ENCODE measurements at places on chromosomes 12 and 14.

DNA sequence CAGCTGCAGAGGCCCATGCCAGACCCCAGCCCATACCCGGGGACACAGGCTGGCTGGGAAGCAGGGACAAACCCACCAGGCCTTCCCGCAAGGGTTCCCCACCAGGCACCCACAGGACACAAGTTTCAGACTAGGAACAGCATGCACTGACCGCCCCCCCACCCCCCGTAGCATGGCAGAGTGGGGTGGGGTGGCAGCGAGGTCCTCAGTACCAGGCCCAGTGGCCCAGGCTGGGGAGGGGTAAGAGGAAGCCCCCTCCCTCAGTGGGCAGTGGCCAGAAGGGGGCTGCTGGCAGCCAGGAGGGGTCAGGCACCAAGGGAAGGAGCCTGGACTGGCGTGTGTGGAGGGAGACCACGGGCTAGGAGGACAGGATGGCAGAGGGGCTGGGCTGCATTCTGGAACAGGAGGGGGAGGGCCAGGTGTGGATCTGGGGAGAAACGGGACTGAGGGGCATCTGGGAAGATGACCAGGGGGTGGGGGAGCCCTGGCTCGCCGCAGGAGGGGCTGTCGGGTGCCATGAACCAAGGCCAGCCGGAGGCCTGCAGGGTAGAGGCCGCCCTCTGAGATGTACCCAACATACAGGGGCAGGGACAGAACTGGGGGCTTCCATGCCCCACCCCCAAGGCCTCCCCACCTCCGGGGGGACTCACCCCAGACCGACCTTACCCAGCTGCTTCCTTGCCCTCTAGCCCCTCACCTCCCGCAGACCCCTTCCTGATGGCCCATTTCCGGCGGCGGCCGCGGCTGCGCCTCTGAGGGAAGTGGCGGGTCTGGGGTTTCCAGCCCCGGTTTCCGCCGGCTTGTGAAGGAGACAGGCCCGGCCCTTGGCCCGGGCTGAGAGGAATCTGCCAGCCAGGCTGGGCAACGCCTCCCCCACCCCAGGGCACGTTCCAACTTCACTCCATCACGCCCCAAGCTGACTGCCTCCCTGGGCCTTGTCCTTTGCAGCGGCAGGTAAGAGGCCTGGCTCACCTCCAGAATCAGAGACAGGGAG, 5.6 kb upstream of the JAG2 start:
- DNase-seq, result peak; percentile 19

DNA sequence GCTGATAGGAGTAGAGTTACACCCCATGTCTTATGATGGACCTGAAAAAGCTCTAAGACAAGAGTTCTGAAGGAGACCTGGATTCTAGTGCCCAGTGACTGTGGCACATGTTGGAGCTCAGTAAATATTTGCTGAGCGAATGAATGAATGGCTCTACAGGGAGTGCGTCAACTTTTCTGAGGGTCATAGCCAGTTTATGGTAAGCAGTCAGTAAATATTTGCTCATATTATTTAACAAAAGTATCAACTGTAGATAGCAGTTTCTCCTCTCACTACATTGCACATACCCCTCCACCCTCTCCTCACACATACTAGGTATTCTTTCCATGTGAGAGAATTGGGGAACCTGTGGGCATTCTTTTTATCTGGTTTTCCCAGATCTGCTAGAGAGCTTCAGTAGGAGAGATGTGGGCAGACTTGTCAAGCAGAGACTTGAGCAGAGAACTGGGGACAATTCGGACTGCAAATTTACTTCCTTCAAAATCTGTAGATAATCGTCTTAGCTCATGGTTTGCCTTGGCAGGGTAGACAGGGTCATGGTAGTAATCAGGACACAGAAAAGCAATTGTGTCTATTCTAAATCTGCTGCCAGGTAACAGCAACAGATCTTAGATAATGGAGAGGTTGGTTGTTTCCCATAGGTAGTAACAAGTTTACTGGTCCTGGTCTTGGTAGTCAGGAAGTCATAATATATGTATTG, 5.7 kb downstream of the SLC4A8 start:
- no peak for DNase-seq

- DNase-seq, result no peak
These were observed 31.0 kb downstream of the CCDC85C start for GRCh38 chr14:99573000-99573330.

- no peak for DNase-seq
These were observed 210.9 kb downstream of the MED13L start for GRCh38 chr12:116066381-116067230.

- peak; percentile 43 for DNase-seq
These were observed 61.4 kb downstream of the VWF start for GRCh38 chr12:6062757-6063735.

DNA sequence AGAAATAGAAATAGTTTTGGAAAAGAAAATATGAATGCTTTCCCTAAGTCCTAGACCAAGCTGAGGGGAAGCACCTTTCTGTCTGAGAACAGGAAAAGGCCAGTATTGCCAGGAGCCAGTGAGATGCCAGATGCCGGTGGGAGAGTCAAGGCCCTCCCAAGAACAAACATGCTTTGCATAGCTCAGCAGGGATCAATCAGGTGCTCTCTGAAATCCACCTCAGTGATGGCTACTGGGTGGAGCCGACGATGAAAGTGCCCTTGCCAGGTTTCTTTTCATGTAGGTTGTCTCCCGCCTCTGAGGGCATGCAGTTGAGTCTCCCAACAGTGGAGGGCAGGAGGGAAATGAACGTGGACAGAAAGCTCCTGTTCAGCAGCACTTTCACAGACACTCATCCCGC, 28.3 kb downstream of the DEGS2 start:
- no peak for DNase-seq

DNA sequence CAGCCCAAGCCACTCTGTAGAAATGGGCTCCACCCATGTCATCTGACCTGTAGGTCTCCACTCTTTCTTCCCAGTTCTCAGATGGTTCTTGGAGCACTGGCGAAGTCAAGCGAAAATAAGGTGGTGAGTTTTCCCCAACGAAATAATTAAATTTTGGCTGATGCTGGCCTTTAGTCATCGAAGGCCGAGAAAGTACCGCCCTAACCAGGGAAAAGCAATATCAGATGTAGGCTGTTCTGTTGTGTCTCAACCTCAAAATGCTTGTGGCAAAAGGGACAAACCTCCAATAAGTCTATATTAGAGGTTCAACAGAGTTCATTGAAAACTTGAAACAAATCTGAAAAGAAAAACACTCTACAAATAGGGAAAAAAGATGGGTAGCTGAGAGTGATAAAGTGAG, 48.6 kb upstream of the BCAT1 start:
- no peak for DNase-seq

DNA sequence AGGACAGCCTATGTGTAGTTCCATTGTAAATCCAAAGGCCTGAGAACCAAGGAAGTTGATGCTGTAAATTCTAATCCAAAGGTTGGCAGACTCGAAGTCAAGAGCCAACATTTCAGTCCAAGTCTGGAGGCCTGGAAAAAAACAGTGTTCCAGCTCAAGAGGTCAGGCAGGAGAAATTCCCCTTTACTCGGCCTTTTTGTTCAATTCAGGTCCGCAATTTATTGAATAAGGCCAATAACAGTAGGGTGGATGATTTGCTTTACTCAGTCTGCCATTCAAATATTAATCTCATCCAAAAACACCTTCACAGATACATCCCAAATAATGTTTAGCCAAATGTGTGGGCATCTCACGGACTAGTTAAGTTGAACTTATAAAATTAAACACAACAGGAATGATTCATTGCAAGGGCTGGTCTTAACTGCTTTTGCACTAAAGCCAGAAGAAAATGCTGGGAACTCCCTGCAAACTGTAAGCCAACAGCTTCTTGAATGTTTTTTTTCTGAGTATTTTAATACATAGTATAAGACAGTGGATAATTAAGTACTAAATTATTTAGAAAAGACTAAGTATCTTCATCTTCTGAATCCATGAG, 197.4 kb upstream of the GARIN6 start:
- DNase-seq, result no peak

DNA sequence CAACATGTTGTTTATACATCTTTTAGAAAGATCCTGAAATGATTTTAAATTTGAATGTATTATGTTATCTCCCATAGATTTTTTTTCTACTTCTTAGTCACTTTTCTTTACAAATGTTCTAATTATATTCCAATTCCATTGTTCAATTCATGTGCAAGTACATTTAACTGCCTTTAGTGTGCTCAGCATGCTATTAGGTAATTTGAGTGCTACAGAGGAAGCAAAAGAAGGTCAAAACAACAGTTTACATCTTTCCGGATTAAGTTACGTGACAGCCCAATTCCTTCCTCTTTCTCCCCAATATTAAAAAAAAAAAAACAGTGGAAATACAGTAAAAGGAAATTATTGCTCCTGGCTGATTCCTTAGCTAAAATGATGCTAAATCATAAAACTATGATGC, 98.3 kb downstream of the RTN1 start:
- no peak for DNase-seq

- DNase-seq, result no peak
These were observed 57.9 kb downstream of the SLCO1A2 start for GRCh38 chr12:21276826-21277225.

DNA sequence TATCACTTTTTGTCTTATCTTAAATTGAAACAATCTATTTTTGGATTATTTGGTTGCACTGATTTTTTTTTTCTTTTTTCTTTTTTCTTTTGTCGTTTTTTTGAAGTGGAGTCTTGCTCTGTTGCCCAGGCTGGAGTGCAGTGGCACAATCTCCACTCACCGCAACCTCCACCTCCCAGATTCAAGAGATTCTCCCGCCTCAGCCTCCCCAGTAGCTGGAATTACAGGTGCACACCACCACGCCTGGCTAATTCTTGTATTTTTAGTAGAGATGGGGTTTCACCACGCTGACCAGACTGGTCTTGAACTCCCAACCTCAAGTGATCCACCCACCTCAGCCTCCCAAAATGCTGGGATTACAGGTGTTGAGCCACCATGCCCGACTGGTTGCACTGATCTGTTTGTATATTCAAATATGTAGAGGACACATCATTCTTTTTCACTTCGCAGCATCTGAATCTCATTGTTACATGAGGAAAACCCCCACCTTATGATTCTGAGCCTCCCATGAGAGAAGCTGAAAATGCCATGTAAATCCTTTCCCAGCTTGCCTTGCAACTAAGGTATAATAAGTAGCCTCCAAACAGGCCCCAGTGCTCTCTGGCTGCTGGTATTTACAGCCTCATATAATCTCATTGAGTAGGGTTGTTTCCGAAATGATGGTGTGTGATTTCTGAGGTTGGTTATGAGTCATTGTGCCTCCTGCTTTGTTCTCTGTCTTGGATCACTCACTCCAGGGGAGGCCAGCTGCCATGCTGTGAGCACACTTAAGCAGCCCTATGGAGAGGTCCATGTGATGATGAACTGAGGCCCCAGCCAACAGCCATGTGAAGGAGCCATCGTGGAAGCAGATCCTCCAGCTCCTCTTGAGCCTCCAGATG, 5.2 kb upstream of the HSP90B1 start:
- DNase-seq, result no peak
